ENCODE measurements at places on chromosomes 3 and 15.

DNA sequence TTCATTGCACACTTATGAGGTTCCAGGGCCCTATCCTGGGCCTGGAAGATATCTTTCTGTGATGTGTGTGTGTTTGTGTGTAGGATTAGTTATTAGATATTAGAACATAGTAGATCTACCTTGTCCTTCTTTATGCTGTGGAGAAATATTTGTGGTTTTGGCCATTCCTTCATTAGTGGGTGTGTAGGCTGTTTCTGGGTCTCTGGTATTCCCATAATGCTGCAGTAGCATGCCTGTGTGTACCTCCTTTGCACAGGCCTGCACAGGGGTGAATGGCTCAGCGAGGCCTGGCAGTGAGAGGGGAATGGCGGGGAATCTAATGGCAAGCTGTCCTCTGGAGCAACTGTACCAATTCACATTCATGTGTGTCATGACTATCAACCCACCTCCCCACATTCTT is 125.8 kb upstream of the MRPS22 start:
- no peak for DNase-seq

DNA sequence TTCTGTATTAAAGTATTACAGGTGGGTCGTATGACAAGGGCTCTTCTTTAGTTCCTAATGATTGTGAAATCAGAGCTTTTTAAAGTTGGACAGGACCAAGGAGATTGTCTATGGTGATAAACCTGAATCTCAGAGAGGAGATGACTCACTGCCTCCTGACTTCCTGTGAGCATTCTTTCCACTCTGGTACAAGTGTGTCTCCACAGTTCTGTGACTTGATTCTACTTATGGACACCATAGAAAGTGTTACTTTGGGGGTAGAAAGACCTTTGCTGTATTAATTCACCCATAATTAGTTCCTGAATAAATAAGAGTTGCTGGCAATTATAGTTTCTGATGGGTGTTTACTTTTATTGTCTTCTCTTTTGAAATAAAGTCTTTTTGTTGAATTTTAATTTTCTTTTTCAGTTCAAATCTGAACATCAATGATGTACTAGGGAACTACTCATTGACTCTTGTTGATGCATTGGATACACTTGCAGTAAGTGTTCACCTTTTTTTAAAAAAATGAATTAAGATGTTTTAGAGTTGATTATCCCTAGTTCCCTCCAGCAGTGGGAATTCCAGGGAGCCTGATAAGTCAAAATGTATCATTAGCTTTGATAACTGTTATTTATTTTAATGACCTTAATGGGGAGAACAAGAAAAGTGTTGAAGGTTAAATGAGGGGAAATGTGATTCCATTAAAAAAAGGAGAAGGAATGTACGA is 7.4 kb downstream of the EDEM1 start:
- no peak for DNase-seq

DNA sequence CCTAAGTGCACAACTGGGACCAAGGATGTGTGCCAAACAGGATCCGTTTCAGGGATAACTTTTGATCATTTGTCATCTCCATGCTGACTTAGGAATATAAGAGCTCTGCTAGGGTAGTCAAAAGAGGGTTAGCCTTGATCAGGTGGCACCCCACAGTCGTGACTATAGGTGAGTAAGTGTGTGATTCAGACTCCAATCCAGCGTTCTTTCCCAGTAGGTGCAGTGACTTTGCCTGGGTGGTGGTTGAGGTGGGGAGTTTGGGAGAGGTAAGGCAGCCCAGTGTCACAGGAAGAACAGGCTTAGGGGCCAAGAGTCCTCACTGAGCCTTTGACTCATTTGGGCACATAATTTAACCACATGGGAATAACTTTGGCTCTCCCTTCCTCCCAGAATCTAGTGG is 51.0 kb downstream of the CHDH start:
- DNase-seq: no peak

- no peak for DNase-seq
These were observed 198.3 kb downstream of the ERC2 start for GRCh38 chr3:56269755-56270535.

GRCh38 chr15:40416056-40416455 is 10.5 kb downstream of the IVD start:
- no peak for DNase-seq

- DNase-seq: no peak
These were observed 174.9 kb downstream of the SCAPER start for GRCh38 chr15:76730262-76730661.

DNA sequence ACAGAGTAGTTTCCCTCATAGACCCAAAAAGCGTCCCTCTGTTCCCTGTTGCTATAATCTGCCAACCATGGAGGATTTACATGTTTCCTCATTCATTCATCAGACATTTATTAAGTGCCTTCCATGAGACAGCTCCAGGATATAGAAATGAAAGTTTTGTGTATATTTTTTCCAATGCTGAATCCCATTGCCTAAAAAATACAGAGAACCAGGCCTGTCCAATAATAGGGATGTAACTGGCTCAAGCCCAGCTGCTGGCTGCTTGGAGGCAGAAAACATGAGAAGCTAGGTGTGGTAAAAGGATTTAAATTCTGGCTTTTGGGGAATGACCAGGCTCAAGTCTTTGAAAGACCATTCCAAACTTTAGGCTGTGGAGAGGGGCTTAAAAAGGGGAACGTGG is 41.5 kb downstream of the RARB start:
- DNase-seq: no peak

DNA sequence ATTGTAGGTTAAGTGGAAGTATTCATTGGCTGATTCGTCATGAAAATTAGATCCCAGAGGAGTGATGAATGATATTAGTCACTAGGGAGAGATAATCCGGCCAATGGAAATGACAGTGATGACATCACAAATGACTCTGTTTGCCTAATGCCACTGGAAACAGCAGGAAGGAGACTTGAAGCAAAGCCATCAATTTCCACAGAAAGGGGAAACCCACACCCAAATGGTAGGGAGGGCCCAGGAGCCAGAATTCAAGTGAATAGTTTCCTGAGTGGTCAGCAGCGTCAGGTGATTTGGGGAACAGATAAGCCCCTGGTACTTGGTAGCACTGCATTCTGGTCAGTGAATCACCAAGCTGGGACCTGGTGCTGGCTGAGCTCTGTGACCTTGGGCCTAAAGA is 3.3 kb upstream of the ADAMTS9 start:
- no peak for DNase-seq

DNA sequence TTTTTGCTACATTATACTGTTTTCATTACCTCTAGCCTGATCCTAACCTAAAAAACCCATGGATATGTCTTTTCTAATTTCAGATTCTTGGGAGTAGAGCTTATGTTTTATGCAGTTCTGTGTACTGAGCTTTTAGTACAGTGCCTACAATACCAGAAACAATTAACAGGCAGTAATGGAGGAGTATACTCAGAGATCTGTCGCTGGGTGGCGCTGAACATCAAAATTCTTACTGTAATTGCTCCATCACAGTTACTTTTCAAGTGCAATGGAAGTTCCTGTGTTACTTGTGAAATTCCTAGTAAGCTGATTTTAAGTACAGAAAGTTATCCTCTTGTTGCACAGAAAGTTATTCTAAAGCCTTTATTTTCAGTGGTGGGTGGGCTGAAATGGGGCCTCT is 66.9 kb downstream of the RNF13 start:
- DNase-seq: peak; percentile 14

DNA sequence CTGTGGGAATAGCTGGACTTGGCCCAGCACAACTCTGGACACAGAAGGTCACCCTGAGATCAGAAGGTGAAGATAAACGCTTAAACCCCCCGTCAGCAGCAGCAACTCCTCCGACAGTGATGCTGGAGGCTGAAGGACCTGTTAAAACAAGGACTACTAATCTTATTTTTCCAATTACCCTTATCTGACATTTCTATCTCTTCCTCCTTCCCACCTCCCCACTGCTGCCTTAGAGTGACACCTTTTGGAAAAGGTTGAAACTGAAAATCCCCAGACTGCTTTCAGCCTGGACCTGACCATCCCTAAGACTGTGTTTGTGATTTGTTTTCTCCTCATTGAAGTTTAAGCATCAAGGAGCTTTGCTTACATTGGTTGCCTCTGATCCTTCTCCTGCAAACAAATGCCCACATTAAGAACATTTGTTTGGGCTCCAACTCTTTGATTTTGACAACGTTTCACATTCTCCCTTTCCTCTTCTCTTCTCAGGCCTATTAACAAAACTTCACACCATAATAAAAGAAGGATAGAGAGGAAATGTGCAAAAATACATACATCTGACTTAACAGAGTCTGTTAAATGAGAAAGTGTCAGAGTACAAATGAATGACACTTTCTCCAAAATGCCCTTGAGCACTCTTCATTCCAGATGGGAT is 410.6 kb upstream of the WNT5A start:
- DNase-seq: no peak

GRCh38 chr3:88640581-88640980 is 466.8 kb upstream of the EPHA3 start:
- no peak for DNase-seq

- no peak for DNase-seq
These were observed 117.8 kb downstream of the OXNAD1 start for GRCh38 chr3:16382845-16383244.

- no peak for DNase-seq
These were observed 27.8 kb upstream of the AZI2 start for GRCh38 chr3:28376424-28376823.

DNA sequence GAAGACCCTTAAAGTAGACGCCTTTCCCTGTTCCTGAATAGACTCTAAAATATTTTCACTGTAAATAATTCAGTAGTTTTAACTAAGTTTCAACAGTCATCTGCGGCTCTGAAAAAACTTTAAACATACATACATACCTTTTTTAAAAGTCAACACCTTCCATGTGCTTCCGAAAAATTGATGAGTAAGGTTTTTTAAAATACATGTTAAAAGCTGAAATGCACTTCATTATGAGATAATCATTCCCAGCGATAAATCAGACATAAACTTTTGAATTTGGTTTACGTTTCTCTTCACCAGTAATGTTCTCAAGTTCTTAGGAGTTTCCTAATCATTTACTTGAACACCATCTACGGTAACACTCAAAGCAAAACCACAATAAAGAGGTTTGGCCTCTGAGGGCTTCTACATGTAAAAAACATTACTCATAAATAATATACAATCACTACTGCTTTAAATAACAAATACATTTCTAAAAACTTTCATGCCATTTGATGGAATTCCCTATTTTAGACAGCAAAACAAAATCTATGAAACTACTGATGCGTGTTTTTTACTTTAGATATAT is 403.5 kb downstream of the SHQ1 start:
- no peak for DNase-seq

- DNase-seq: no peak
These were observed 654.6 kb downstream of the MECOM start for GRCh38 chr3:169008776-169009358.

- peak; percentile 38 for DNase-seq
These were observed 42.7 kb downstream of the EIF2AK4 start for GRCh38 chr15:39976291-39977274.

- no peak for DNase-seq
These were observed 137.6 kb upstream of the HACD2 start for GRCh38 chr3:123722456-123722855.

- DNase-seq: no peak
These were observed 142.4 kb upstream of the TLE3 start for GRCh38 chr15:70240082-70240481.

GRCh38 chr3:194327218-194328052 is 23.7 kb downstream of the CPN2 start:
- DNase-seq: no peak

DNA sequence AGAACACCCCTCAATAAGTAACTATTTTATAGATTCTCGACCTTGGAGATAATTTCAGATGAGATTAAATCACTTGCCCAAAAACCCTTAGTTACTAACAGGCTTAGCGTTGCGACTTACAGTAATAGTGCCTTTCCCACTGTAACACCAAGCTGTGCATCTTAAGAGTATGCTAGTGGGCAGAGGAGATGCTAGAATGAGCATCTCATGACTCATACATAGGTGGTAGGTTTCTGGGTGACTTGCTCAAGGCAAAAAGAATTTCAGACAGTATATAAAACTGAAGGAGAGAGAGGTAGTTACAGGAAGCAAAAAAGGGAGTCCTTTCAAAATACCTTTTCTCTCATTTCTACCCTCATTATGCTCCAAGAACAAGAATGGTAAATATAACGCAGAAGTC is 3.9 kb downstream of the KATNBL1 start:
- no peak for DNase-seq

DNA sequence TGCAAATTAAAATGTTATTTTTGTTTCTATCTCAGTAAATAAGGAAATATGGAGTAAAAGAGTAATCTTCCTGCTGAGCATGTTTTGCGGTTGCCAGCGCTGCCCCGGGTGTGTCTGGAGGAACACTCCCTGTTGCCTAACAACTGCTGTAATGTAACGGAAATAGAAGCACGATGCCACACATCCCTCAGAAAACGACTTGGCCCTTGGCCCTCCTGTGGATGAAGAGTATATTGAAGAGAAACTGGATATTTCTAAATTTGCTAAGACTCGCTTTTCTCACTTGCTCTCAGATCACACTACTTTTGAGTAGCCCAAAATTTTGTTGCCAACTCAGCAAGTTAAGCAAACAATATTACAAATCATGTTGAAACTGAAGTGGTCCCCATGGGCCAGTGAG is 18.9 kb downstream of the CX3CR1 start:
- no peak for DNase-seq

- no peak for DNase-seq
These were observed 519.8 kb upstream of the GBE1 start for GRCh38 chr3:82281205-82281604.

- no peak for DNase-seq
These were observed 65.4 kb upstream of the HERC1 start for GRCh38 chr15:63899193-63899592.

DNA sequence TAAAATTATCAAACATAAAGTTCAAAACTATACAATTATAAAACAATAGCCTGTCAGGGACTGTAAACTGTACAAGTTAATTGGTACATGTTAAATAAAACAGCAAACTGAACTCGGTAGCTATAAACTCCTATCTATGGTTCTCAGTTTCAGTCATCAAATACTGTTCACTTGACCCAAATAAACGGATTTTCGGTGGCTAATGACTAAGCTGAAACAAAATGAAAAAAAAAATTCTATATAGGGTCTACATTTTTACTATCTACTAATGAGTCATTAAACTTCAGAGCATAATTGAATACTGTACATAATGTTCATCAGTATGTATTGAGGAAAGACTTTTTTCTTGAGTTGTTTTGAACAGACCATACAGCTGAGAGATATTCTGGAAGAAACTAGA is 6.6 kb downstream of the PROK2 start:
- no peak for DNase-seq

All from NCI-H1105 (cell line).